Stimulated activated CD4-positive, alpha-beta T cell treated with anti-CD3 and anti-CD28 coated beads, TNF-alpha, amount 100 ng/mL, for 48 hours (primary cell): ENCODE measurements at places on chromosomes 3 and 15.

- DNase-seq = no peak
These were observed 462.2 kb upstream of the PROK2 start for GRCh38 chr3:72247126-72247525.

DNA sequence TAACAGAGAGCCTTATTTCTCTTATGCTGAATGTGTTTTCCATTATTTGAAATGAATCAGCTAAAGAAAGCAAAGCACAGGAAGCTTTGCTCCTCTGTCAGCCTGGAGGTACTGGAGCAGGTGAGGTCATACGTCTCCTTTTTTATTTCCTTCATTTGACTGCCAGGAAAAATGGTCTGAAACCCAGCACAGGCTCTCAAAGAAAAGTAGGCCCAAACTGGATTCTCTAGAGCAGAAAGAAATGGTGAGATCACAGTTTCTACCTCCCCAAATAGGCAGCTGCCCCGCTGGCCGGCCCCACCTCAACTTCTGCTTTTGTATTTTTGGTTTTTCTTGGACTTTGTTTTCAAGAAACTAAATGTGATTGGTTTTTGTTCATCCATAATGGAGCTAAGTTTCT, 95.1 kb downstream of the RPL39L start:
- DNase-seq = no peak

GRCh38 chr3:190492966-190493365, 20.9 kb upstream of the IL1RAP start:
- DNase-seq = no peak

- DNase-seq = no peak
These were observed 264.7 kb upstream of the NECTIN3 start for GRCh38 chr3:110806924-110807323.

DNA sequence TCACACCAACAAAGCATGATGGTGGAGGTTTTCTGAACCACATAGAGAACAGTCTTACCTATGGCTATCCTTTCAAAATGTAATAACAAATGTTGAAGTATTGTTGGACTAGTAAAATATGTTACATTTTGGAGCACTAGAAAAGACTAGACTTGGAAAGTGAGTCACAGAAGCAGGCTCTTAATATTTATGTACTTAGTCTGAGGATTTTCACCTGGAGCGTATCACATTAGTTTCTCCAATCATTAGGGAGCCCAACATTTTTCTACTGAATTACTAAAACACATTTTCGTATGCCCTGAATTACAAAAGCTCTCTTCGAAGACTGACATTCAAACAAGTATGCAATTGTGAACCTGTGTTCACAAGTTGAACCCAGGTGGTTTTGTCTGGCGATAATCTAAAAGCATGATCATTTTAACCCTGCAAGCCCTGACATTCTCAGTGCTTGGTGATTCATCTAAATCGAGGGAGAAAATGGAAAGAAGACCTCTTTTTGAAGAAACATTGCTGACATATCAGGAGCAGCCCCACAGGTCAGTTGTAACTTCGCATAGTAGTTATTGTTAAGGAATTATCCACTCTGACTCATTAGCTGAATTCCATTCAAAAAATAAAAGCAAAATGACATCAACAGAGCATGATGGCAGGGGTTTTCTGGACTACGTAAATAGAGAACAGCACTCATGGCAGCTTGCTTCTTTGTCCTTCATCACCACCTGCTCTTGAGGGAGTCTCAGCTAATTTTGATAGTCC, 679.8 kb upstream of the NECTIN3 start:
- no peak for DNase-seq

DNA sequence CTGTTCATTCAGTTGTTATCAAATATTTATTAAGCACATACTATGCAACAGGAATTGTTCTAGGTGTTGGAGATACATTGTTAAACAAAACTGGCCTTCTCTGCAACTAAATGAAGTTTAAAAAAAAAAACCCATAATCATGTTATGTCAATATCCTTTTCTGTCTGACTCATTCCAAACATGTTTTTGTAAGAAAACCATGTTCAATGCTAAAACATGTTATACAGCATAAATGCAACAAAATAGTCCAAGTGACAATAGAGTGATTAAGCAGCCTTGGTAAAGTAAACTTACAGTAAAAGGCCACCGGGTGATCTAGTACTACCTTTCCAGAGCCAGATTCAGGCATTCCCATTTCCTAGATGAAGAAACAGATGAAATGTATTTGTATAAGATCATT, 278.0 kb upstream of the NECTIN3 start:
- DNase-seq = no peak
